ENCODE measurements at places on chromosomes 12 and 14. TPM values are rescaled to one million over a fixed set of nuclear protein-coding genes. Genes with fewer than 3 reads are reported as not detected.

CRACR2A gene
- total RNA-seq = 18.4 TPM

INHBE gene
- total RNA-seq = 0.89 TPM

DNA sequence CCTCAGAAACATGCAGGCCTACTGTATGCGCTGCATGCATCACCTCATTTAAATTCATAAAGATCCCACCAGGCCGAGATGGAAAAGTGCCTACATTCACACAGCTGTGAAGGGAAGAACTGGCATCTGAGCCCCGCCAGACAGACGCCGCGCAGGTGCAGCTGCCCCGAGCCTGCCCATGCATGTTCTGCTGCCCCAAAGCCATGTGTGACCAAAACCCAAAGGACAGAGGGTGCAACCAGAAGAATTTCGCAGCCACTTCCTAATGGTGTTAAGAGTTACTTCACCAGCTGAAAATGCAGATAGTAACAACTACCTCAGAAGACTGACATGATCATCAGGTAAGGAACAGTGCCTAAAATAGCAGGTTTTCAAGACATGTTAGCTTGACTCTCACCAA lies 13.5 kb upstream of the KRT8 start:
- H3K4me1 ChIP-seq = peaks cover 15% of the 10 kb centered on the region
- H3K36me3 ChIP-seq = no peaks in the 10 kb centered on the region
- H3K27ac ChIP-seq = no peak overlapping the region
- H3K4me3 ChIP-seq = no peak overlapping the region
- H3K27me3 ChIP-seq = no peaks in the 10 kb centered on the region
- DNase-seq = no peak

DNA sequence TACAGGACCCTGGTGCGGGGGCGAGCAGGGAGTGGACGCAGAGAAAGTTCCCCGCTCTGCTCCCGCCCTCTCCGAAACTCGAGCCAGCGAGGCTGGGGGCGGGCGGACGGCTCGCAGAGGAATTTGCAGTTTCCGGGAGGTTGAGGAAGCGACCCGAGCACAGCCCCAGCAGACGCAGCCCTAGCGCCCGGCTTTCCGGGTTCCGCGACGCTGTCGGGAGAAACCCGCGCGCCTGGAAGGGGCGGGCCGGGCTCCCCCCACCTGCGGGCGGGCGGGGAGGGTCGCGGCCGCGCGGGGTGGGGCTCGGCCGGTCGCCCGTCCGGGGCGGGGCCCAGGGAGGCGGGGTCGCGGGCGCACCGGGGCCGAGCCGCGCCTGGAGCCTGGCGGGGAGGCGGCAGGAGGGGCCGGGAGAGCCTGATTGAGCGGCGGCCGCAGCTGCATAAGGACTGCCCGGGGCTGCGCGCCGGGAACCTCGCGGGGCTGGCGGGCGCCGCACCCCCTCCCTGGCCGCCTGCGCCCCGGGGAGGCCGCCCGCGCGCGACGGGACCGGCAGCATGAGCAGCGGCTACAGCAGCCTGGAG lies at the start of gene RASSF3:
Gene RASSF3 (plus strand): TSS at position 417 of the 581 bp plus-strand sequence. CDS start 138 bp downstream, at position 555.
- H3K36me3 ChIP-seq = no peaks in the 10 kb centered on the region
- DNase-seq = peak; percentile 38
- peak within 1 kb of the TSS; percentile 89 for H3K4me3 ChIP-seq
- H3K4me1 ChIP-seq = peaks cover 13% of the 10 kb centered on the region
- peak within 1 kb of the TSS; percentile 81 for H3K27ac ChIP-seq
- no peaks in the 10 kb centered on the region for H3K27me3 ChIP-seq

GUCY2C gene
- total RNA-seq = not detected

TUNAR gene
- total RNA-seq = not detected

- no peak for DNase-seq
- no peak overlapping the region for H3K27ac ChIP-seq
- no peaks in the 10 kb centered on the region for H3K36me3 ChIP-seq
- H3K4me3 ChIP-seq = no peak overlapping the region
These were observed 948.4 kb upstream of the ATXN7L3B start for GRCh38 chr12:73589220-73589619.

DNA sequence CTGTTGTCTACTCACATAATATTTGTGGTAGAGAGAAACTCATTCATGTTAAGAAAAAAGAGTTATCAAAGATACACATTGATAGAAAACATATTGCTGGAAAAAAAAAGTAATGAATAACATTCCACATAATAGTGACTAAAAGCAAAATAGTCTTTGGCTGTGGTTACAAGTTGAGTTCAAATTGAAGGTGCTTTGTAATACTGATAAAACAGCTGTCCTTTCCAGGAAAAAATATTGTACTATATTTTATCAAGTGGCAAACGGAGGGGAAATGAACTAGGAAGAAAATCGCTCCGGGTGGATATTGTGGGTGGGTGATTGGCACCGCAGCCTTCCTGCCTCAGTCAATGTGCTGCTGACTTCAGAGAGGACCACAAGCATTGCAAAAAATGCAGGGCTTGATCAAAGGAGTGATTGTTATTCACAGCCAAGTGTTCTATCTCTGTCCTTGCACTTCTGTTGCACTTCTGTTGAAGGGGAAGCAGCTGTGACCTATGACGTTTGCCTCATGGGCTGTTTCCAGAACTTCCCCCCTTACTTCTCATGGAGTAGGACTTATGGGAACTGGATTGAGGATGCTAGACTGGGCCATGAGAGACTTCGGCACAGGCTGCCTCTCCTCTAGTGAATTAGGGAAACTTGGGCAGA lies 114.4 kb downstream of the VRK1 start:
- no peaks in the 10 kb centered on the region for H3K36me3 ChIP-seq
- H3K27ac ChIP-seq = no peak overlapping the region
- DNase-seq = no peak

GRCh38 chr12:43692064-43692463 lies 66.5 kb downstream of the PUS7L start:
- no peaks in the 10 kb centered on the region for H3K36me3 ChIP-seq
- no peaks in the 10 kb centered on the region for H3K27me3 ChIP-seq
- DNase-seq = peak; percentile 4

GRCh38 chr12:74489543-74489942 lies 48.1 kb upstream of the ATXN7L3B start:
- no peaks in the 10 kb centered on the region for H3K36me3 ChIP-seq
- no peak for DNase-seq
- H3K4me1 ChIP-seq = no peaks in the 10 kb centered on the region
- no peak overlapping the region for H3K4me3 ChIP-seq
- no peak overlapping the region for H3K27ac ChIP-seq

DNA sequence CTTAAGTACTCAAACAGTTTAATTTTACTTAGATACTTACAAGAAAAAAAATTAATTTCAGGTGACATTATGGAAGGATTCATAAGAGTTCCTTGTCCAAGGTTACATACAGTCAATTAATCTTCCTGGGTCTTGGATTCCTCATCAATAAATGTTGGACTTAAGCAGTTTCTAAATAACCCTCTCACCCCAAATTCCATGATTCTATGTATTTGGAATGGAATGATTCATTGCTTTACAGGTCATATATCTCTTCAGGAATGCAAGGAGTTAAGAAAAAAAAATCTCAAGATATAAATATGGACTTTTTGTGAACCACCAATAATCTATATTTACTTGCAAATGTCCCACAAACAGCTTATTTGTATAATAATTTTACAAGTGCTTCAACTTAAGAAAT lies 84.2 kb upstream of the BMP4 start:
- H3K27ac ChIP-seq = no peak overlapping the region
- H3K4me1 ChIP-seq = no peaks in the 10 kb centered on the region
- H3K36me3 ChIP-seq = no peaks in the 10 kb centered on the region
- DNase-seq = no peak
- no peak overlapping the region for H3K4me3 ChIP-seq

DNA sequence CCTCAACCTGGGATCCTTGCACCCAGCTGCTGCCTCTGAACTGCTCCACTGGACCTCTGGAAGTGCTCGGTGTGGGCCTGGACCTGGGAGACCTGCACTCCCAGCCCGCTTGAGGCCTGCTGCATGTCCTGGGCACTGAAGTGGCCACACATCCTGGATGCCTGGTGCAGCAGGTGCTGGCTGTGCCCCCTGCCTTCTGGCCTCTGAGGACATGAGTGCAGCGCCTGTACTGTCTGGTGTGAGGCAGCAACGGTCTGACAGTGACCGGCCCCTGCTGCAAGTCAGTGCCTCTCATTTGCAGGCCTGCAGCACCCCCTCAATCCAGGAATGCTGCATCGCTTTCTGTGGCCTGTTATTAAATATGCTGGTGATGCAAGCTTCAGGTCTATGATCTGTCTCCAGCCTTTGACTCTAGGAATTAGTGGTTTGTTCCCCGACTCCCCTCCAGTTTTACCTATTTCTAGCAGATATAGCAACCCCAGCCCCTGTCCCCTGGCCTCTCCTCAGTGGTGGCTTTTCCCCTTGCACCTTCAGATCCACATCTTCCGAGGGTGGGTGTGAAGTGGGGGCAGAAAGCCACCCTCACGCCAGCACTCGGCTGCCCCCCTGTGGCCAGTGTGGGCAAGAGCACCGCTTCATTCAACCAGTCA lies 3.6 kb downstream of the SMIM41 start:
- H3K4me3 ChIP-seq = no peak overlapping the region
- H3K36me3 ChIP-seq = no peaks in the 10 kb centered on the region
- H3K27me3 ChIP-seq = no peaks in the 10 kb centered on the region

DNA sequence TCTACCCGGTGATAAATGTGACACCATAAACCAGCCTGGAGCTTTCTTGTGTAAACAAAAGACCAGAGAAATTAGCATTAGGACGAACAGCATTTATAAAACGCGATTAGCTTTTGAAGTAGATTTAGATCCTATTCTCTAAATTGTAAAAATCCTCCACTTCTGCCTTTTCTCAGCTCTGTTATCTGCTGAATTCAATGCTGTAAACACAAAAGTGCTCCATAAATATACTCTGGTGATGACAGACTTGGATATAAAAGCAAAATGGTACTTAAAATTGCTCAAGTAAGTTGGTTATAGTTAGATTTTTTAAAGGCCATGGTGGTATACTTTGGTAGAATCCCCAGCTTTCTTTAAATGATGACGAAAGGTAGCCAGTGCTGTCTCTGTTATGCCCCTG lies 114.6 kb upstream of the RMST start:
- H3K27me3 ChIP-seq = no peaks in the 10 kb centered on the region
- H3K27ac ChIP-seq = no peak overlapping the region
- H3K4me1 ChIP-seq = no peaks in the 10 kb centered on the region
- no peak overlapping the region for H3K4me3 ChIP-seq
- DNase-seq = no peak

ESRRB gene
- 1.9 TPM for total RNA-seq

ENDOU gene
- total RNA-seq = not detected

GRCh38 chr14:55454264-55455002 lies 14.0 kb upstream of the TBPL2 start:
- H3K27me3 ChIP-seq = no peaks in the 10 kb centered on the region
- peak overlapping the region; percentile 0 for H3K4me3 ChIP-seq
- peak overlapping the region; percentile 83 for H3K27ac ChIP-seq
- peaks cover 41% of the 10 kb centered on the region for H3K4me1 ChIP-seq

- H3K4me3 ChIP-seq = no peak overlapping the region
- no peaks in the 10 kb centered on the region for H3K27me3 ChIP-seq
- no peak for DNase-seq
- no peaks in the 10 kb centered on the region for H3K36me3 ChIP-seq
- no peak overlapping the region for H3K27ac ChIP-seq
These were observed 66.6 kb downstream of the BTG1 start for GRCh38 chr12:92079054-92079385.

GRCh38 chr12:4080213-4080612 lies 193.3 kb upstream of the CCND2 start:
- H3K4me3 ChIP-seq = no peak overlapping the region
- no peaks in the 10 kb centered on the region for H3K36me3 ChIP-seq
- H3K27ac ChIP-seq = no peak overlapping the region

GALNT6 gene
- total RNA-seq = 16.4 TPM

FGF23 gene
- total RNA-seq = not detected

DNA sequence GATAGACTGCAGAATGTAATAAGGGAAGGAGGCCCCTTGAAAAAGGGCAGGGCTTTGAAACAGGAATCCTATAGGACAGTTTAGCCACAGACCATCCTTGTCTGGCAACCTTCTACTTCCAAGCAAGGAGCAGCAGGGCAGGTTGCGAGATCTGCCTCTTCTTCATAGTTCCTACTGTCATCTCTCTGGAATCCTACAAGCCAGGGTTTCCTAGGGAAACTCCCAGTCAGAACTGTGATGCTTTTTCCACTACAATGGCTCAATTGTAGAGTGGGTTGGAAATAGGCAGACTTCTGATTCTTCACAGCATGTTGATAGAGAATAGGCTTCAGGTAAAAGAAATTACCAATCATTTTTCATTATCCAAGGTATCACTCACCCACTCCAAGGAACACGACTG lies 186.3 kb downstream of the DACT1 start:
- no peaks in the 10 kb centered on the region for H3K36me3 ChIP-seq
- no peak overlapping the region for H3K4me3 ChIP-seq
- no peaks in the 10 kb centered on the region for H3K27me3 ChIP-seq
- H3K27ac ChIP-seq = no peak overlapping the region
- no peaks in the 10 kb centered on the region for H3K4me1 ChIP-seq

OR6C70 gene
- total RNA-seq = not detected

- H3K36me3 ChIP-seq = no peaks in the 10 kb centered on the region
- no peak for DNase-seq
- H3K27me3 ChIP-seq = no peaks in the 10 kb centered on the region
- H3K4me1 ChIP-seq = no peaks in the 10 kb centered on the region
- no peak overlapping the region for H3K4me3 ChIP-seq
These were observed 25.8 kb downstream of the GALNT16 start for GRCh38 chr14:69285661-69286255.

MUCL1 gene
- not detected for total RNA-seq

GRCh38 chr14:94769391-94770250 lies at the start of gene GSC:
GSC (minus strand) TSS chr14:94770113; CDS start chr14:94770015, 98 bp downstream.
- no peak within 1 kb of the TSS for H3K4me3 ChIP-seq
- no peak within 1 kb of the TSS for H3K27ac ChIP-seq
- no peaks in the 10 kb centered on the region for H3K4me1 ChIP-seq
- peaks cover 6% of the 10 kb centered on the region for H3K27me3 ChIP-seq
- no peaks in the 10 kb centered on the region for H3K36me3 ChIP-seq
- DNase-seq = no peak

GRCh38 chr14:88154926-88155325 lies 150.0 kb downstream of the GPR65 start:
- no peaks in the 10 kb centered on the region for H3K4me1 ChIP-seq
- no peaks in the 10 kb centered on the region for H3K36me3 ChIP-seq

DNA sequence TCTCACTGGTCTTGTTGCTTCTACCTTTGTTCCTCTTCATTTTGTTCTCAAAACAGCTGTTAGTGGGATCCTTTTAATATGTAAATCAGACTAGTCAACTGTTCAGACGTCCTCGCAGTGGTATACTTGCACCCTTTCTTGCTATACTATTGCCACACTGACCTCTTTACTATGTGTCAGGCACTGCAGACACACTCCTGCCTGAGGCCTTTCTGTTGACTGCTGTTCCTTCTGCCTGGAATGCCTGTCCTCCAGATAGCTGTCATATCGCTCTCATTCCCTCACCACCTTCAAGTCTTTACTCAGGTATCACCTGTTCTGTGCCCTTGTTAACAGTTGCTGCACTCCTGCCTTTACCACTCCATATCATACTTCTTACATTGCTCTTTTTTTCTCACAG lies 90.0 kb upstream of the TMEM263 start:
- no peak overlapping the region for H3K27ac ChIP-seq
- H3K4me1 ChIP-seq = 0 out of 2 replicates have a peak, but pooled peaks cover 3% of the 10 kb centered on the region
- H3K27me3 ChIP-seq = no peaks in the 10 kb centered on the region
- DNase-seq = no peak
- no peak overlapping the region for H3K4me3 ChIP-seq

SLC6A12 gene
- total RNA-seq = 0.64 TPM

- H3K4me3 ChIP-seq = no peak overlapping the region
- H3K27me3 ChIP-seq = peaks cover 24% of the 10 kb centered on the region
- H3K4me1 ChIP-seq = no peaks in the 10 kb centered on the region
- no peak for DNase-seq
These were observed 83.3 kb downstream of the PTPRO start for GRCh38 chr12:15405606-15406005.

GRCh38 chr12:45343269-45344051 lies 127.6 kb downstream of the ANO6 start:
- no peak for DNase-seq
- no peaks in the 10 kb centered on the region for H3K27me3 ChIP-seq
- peaks cover 18% of the 10 kb centered on the region for H3K4me1 ChIP-seq

Data from HCT116 (cell line).